Stomach (tissue), 19 donors: ENCODE measurements at places on chromosomes 13 and 19. TPM values are rescaled to one million over a fixed set of nuclear protein-coding genes. Genes with fewer than 3 reads are reported as not detected.

DNA sequence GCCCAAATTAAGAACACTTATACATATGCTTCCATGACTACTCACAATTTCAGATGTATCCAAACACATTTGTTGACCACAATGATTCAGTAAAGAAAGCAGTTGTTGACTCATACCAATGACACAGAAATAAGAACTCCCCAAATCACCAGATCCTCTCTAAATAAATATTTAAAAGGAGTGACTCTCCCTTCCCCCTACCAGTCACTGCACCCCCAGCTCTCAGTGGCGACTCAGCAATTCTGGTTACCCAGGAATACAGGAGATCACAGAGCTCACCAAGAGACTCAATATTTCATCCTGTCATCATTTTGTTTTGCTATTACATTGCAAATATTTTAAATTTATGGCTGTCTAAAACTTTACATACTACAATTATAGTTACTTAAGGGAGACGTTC is 131.5 kb downstream of the RGCC start:
- H3K36me3 ChIP-seq, result peaks cover 30% of the 10 kb centered on the region
- no peaks in the 10 kb centered on the region for H3K27me3 ChIP-seq
- no peak for DNase-seq
- no peak overlapping the region for H3K4me3 ChIP-seq
- H3K27ac ChIP-seq, result no peak overlapping the region

DNA sequence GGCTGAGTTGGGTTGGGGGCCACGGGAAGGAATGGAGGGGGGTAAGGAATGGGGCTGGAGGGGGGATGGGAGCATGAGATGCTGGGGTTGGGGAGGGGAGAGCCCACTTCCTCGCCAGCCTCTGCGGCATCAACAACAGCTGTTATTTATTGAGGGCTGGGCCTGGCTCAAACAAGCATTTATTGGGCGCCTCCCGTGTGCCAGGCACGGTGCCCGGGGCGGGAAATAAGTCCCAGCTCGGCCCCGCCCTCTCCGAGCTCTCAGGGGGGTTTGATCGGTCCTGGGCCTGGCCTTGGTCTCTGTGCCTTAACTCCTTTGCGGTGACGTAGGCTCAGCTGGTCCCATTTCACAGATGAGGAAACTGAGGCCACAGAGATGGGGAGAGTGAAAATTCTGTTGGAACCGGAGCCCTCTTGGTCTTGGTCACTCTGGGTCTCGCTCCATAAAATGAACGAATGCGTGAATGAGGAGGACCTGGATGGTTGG is 919 bp upstream of the ADAMTS10 start:
- H3K4me1 ChIP-seq, result peaks cover 11% of the 10 kb centered on the region
- no peak for DNase-seq
- H3K4me3 ChIP-seq, result no peak overlapping the region
- no peaks in the 10 kb centered on the region for H3K36me3 ChIP-seq

GRCh38 chr19:5417495-5418436 is 37.5 kb upstream of the ZNRF4 start:
- peaks cover 26% of the 10 kb centered on the region for H3K27me3 ChIP-seq
- H3K27ac ChIP-seq, result no peak overlapping the region

- H3K36me3 ChIP-seq, result peaks cover 26% of the 10 kb centered on the region
- no peak overlapping the region for H3K4me3 ChIP-seq
- DNase-seq, result no peak
- H3K27ac ChIP-seq, result no peak overlapping the region
Observed at GRCh38 chr13:46668931-46669525, 116.1 kb downstream of the LRCH1 start.

GRCh38 chr13:110628477-110628793 is 13.1 kb downstream of the NAXD start:
- H3K4me1 ChIP-seq, result peaks cover 42% of the 10 kb centered on the region
- peaks cover 65% of the 10 kb centered on the region for H3K36me3 ChIP-seq
- no peak overlapping the region for H3K4me3 ChIP-seq
- H3K27ac ChIP-seq, result peak overlapping the region; percentile 68

- H3K4me1 ChIP-seq, result peaks cover 18% of the 10 kb centered on the region
- no peaks in the 10 kb centered on the region for H3K27me3 ChIP-seq
- H3K36me3 ChIP-seq, result no peaks in the 10 kb centered on the region
- no peak for DNase-seq
- H3K27ac ChIP-seq, result no peak overlapping the region
Observed at GRCh38 chr13:33224686-33225085, 60.9 kb downstream of the STARD13 start.

The PRR22 gene
- 6.4 TPM for polyA plus RNA-seq

The MRPS12 gene
- 44.2 TPM for polyA plus RNA-seq

- H3K4me1 ChIP-seq, result peaks cover 66% of the 10 kb centered on the region
- DNase-seq, result no peak
- H3K27me3 ChIP-seq, result no peaks in the 10 kb centered on the region
- H3K4me3 ChIP-seq, result no peak overlapping the region
Observed at GRCh38 chr13:21010621-21011020, 50.8 kb downstream of the LATS2 start.

GRCh38 chr13:63367522-63368198 is 1952.0 kb upstream of the PCDH20 start:
- no peak overlapping the region for H3K4me3 ChIP-seq
- no peaks in the 10 kb centered on the region for H3K36me3 ChIP-seq
- H3K27me3 ChIP-seq, result no peaks in the 10 kb centered on the region
- no peak overlapping the region for H3K27ac ChIP-seq
- no peak for DNase-seq

- DNase-seq, result no peak
- no peaks in the 10 kb centered on the region for H3K27me3 ChIP-seq
- no peak overlapping the region for H3K4me3 ChIP-seq
- H3K27ac ChIP-seq, result no peak overlapping the region
- H3K36me3 ChIP-seq, result no peaks in the 10 kb centered on the region
- H3K4me1 ChIP-seq, result no peaks in the 10 kb centered on the region
Observed at GRCh38 chr13:72316716-72317115, 410.7 kb downstream of the MZT1 start.

DNA sequence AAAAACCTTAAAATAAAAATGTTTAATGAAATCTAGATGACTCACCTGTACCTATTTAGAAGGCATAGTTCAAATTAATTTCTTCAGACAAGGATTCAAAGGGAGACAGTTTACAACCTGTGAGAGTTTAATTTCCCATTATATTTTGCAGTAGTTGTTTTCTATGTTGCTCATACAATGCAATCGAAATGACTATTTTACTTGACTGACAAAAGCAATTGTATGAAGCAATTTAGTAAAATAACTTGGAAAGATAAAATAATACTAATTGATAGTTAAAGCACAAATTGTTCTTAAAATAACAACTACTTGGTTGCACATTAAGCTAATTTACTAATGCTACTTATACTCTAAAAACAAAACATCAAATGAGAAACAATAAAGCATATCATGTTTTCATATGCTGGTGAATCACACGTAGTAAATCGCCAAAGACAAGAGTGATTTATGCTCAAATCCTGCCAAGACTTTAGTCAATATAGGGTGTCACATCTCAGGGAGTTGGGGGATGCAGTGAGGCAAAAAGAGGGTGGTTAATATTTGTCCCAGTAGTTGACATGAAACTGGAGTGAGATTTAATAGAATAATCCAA is 6.4 kb downstream of the DACH1 start:
- DNase-seq, result no peak
- H3K27me3 ChIP-seq, result peaks cover 17% of the 10 kb centered on the region
- H3K27ac ChIP-seq, result no peak overlapping the region
- H3K36me3 ChIP-seq, result no peaks in the 10 kb centered on the region

The NXNL1 gene
- polyA plus RNA-seq, result not detected

- no peak overlapping the region for H3K4me3 ChIP-seq
- H3K36me3 ChIP-seq, result no peaks in the 10 kb centered on the region
- H3K27me3 ChIP-seq, result no peaks in the 10 kb centered on the region
Observed at GRCh38 chr13:53460796-53461195, 432.2 kb downstream of the OLFM4 start.

The WDR87 gene
- polyA plus RNA-seq, result not detected

The ZNF724 gene
- polyA plus RNA-seq, result not detected

The KLK15 gene
- polyA plus RNA-seq, result not detected

DNA sequence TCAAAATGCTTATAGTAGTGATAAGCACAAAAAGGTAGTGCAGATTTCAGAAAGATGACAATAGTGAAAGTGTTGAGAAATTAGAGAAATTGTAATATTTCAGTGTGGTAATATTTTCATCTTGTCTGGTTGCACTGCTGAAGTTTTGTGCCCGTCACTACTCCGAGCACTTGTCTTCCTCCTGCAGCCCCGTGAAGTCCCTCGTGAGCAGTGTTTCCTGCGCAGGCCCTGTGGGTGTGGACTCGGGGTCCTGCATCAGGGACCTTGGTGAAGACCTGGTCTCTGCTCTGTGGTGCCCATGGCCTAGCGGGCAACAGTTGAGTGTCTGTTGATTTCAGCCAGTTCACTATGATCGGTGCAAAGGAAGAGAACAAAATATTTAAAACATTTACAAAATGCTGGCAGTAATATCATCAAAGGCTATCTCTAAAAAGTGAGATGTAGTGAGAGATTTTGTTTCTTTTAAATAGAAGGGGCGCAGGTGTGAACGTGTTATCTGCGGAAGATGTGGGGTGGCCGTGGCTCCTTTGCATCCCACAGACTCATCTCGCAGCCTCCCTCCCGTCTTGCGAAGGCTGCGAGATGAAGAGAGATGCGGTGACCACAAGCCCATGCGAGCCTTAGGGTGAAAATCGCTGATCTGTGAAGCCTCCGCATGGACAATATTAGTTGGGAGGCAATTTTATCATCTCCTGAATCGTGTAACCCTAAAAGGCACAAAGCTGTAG is 27.7 kb upstream of the DCUN1D2 start:
- H3K27ac ChIP-seq, result no peak overlapping the region
- no peaks in the 10 kb centered on the region for H3K4me1 ChIP-seq
- H3K36me3 ChIP-seq, result peaks cover 80% of the 10 kb centered on the region
- DNase-seq, result no peak
- H3K27me3 ChIP-seq, result no peaks in the 10 kb centered on the region

- no peaks in the 10 kb centered on the region for H3K27me3 ChIP-seq
- no peak for DNase-seq
- no peaks in the 10 kb centered on the region for H3K4me1 ChIP-seq
- no peak overlapping the region for H3K4me3 ChIP-seq
- no peak overlapping the region for H3K27ac ChIP-seq
- no peaks in the 10 kb centered on the region for H3K36me3 ChIP-seq
Observed at GRCh38 chr13:21909331-21909730, 238.5 kb downstream of the FGF9 start.

- no peak for DNase-seq
- no peaks in the 10 kb centered on the region for H3K36me3 ChIP-seq
- no peaks in the 10 kb centered on the region for H3K4me1 ChIP-seq
- H3K4me3 ChIP-seq, result no peak overlapping the region
- no peaks in the 10 kb centered on the region for H3K27me3 ChIP-seq
Observed at GRCh38 chr13:111947026-111947810, 119.7 kb upstream of the SOX1 start.

DNA sequence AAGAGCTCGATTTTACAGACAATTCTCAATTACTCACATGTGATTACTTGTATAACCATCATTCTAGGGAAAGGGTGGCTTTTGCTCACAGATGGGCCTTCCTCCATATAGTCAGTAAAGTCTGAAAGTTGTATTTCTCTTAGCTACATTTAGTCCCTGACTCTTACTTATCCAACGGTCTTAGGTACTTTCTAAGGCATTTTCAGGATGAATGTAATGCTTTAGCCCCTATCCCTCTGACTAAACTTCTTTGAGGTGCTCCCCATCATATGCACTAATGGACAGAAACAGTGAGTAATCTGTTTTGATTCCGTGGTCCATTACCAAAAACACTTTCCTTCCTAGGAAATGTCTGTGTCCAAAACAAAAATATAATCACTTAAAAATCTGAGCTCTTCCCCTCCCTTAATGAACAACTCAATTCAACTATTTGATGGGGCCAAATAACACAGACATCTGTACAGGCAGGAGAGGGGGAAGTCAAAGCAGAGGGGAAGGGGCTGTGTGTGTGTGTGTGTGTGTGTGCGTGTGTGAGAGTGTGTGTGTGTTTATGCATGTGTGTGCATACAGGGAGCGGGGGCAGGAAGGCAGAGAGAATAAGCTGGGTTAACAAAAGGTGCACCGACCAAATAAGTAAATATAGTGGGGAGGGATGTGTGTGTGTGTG is 84.9 kb downstream of the USP12 start:
- no peaks in the 10 kb centered on the region for H3K27me3 ChIP-seq
- no peak for DNase-seq
- H3K27ac ChIP-seq, result no peak overlapping the region
- no peaks in the 10 kb centered on the region for H3K4me1 ChIP-seq

The VMAC gene
- polyA plus RNA-seq, result 4.7 TPM

The ZFP82 gene
- 1.5 TPM for polyA plus RNA-seq

The NALCN gene
- polyA plus RNA-seq, result 0.56 TPM

The PIP5K1C gene
- polyA plus RNA-seq, result 8.6 TPM

DNA sequence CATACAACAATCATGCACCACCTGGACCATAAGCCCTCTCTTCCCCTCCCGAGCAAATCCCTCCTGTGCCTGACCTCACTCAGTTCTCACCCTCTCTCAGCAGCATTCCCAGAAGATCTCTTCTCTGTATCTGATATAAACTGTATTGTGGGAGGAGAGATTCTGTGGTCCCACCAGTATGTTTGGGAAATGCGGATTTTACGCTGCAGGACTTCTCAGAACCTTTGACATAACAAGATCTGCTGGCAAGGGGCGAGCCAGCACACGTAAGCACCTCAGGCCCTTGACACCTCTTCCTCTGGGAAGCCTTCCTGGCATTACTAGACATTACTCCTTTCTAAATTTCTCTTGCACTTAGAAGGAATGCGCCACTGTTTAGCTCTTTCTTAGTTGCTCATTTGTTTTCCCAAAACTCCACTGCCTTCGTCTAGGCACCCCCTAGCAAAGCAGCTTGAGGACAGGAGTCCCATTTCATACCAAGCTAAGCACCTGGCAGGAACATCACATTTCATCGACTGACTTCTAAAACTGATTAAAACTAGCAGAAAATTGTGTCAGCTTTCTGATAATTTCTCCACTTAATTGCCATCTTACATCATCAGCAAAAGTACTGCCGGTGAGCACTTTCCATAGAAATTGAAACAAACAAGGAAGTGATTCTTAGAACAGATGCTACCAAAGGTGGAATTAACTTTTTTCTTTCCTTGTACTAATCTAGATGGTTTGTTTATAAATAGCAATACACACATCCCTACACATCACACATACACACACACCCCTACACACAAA is 63.2 kb downstream of the CCDC70 start:
- peaks cover 8% of the 10 kb centered on the region for H3K36me3 ChIP-seq
- no peak for DNase-seq
- H3K27me3 ChIP-seq, result no peaks in the 10 kb centered on the region
- no peak overlapping the region for H3K4me3 ChIP-seq
- H3K27ac ChIP-seq, result no peak overlapping the region
